ENCODE measurements at places on chromosomes 3 and 15. TPM values are rescaled to one million over a fixed set of nuclear protein-coding genes. Genes with fewer than 3 reads are reported as not detected.
A peak's percentile ranks its signal among the peaks of the same experiment; 100 is the strongest.

DNA sequence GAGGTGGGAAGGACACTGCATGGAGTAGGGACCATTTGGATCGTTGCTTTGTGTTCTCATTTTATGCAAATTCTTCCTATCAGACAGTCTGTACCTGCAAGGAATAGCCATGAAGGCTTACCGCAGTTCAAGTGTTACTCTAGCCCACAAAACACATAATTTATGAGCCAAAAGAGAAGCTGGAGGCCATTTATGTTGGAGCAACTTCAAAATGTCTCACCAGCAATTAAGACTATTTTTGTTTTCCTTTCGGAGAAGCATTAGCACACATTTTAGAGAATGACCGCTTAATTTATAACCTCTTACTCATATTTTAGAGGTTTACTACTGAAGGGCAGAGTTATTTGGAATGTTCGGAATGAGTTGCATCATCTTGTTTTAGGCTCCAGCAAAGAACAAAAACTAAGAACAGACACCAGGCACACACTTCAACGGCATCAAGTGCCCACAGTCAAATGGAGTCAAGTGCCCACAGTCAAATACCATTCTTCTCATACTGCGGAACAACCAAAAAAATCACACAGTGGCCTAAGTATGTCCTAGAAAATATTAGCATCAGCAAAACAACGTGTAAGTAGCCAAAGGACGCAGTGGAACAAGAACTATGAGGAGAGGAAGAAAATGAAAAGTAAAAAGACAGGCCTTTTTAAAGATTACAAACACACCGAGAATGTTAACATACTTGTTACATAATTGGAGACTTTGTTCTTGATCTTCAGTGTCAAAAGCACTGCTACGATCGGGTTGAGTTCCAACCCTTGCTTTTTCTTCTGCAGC is 17.5 kb upstream of the GOLGA8J start:
- no peak for DNase-seq

DNA sequence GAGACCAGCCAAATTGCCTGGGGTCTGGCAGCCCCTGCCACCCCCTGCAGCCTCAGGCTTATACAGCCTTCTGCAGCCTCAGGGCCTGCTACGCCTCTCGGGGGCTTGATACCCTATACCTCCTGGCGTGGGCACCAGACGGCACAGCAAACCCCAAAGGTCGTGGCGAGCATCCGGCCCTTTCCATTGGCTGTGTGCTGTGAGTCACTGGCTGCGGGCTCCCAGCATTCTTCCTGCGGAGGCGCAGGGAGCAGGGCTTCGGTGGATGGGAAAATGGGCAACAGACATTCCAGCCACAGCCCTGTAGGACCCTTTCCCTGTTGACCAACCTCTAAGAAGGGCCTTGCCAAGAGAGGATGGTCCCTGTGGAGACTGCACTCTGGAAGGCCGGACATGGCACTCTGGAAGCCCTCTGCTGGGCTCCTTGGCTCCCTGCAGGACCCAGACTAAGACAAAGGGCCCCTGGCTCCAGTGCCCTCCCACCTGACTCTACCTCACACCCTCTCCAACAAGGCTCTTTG is 59.6 kb downstream of the ITGA11 start:
- DNase-seq: no peak

- DNase-seq: no peak
These were observed 20.6 kb upstream of the KCTD6 start for GRCh38 chr3:58471025-58471887.

DNA sequence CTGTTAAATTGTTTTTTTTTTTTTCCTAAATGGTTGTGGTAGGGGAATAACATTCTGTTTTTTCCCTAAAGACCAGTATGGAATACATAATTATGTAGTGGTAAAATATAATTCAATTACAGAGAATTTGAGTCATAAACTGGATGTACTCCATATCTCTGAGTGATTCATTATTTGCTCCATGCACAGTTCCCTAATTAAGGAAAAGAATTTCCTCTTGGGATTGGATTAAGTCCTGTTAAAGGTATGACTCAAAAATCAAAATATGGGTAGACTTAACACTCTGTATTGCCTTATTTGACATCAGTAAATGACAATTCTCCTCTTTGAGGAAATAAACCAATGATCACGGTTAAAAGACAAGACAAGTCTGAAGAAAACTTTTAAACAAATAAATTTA is 78.0 kb upstream of the KCNH8 start:
- DNase-seq: no peak

- no peak for DNase-seq
These were observed 340.9 kb upstream of the TPRG1 start for GRCh38 chr3:188830893-188831292.

DNA sequence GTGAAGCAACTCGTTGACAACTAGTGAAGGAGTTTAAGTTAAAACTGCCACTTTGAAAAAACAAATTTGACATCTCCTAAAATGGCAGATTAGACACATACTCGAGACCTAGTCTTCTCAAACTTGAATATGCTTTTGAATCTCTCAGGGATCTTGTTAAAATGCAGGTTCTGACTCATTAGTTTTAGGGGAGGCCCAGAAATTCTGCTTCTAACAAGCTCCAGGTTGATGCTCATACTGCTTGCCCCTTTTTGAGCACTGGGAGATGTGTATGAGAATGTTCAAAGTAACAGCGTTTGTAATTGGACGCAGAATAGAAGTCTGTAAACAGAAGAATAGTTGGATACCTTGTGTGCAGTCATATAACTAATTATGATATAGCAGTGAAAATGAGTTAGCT is 1.6 kb downstream of the C3orf38 start:
- no peak for DNase-seq

DNA sequence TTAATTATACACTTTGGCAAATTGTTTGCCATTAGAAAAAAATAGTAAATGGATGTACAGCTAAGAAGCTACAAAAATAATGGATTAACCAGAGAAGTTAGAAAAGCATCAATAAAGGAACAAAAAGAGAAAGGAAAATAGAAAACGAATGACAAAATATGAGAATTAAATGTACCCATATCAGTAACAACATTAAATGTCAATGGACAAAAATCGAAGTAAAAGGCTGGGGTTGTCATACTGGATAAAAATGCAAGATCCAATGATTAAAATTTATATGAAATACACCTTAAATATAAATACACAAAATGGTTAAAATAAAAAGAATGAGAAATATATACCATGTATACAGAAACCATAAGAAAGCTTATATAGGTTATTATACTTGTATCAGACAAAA is 470.6 kb downstream of the OCA2 start:
- DNase-seq: no peak

DNA sequence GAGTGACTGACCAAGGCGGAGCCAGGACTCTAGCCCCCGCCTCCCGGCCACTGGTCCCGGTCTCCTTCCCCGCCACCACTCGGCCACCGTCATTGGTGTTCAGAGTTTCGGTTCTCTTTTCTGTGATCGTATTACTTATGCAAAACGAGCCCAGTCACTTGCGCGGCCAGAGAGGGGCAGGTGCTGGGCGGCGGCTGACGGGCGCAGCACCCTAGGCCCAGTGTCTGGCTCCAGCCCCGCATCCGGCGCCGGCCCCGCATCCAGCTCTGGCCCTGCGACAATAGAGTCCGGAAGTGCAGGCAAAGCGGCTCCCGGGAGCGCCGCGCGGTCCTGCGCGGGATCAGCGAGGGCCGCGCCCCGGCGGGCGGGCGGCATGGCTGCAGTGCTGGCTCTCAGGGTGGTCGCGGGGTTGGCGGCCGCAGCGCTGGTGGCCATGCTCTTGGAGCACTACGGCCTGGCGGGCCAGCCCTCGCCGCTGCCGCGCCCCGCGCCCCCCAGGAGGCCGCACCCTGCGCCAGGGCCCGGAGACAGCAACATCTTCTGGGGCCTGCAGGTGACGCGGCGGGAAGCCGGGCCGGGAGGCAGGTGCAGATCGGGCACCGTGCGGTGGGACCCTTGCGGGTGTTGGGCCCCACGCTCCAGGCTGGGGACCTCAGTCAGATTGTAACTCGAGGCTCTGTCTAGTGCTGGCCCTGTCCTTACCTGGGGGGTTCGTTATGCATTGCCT is at the start of gene TMEM62:
TSS of gene TMEM62 (plus strand) at position 157 of the 727 bp plus-strand sequence. CDS start at position 374, 217 bp downstream.
- DNase-seq: peak; percentile 81

DNA sequence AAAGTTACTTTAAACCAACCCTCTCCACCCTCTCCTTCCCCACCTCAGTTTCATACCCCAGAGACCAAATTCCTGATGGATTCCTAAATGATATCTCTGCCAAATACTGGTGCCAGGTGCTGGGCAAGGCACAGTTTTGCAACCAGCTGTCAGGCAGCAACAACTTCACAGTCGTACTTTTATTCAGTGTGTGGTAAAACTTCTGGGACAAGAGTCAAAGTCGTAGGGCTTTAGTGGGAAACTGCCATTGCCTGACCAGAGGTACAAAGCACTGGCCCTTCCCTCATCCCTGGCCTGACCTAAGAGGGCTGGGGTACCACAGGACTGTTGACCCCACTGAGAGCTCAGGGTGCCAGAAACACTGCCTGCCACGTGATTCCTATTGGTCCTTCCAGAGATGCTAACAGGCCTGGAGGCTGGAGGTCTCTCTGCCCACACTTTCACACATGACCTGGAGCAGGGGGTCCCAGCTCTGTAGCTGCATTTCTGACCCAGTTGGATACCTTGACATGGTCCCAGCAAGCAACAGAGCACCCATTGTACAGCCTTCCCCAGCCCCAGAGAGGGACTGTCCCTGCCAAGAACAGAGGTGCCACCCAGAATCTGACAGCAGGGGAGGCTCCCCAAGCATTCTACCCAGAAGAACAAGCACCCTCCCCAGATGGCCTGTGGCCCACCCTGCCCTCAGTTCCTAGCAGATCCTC is 59.9 kb downstream of the LIPC start:
- DNase-seq: no peak

DNA sequence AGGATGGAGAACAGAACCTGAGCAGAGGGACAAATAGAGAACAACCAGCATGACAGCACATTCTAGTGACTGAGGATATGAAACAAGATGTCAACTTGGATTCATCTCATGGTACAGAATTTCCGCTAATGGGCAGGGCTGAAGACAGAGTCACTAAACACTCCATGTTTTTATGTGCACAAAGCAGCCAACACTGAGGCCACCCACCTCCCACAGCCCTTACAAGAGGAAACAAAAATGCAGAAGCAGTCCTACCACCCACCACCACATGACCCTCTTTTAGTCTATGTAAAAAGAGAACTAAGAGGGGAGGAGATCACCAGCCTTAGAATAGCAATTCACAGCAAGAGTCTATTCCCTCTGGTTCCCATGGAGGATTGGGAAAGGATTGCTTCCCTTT is 131.4 kb upstream of the UBE2E2 start:
- no peak for DNase-seq

GRCh38 chr15:73359651-73360050 is 9.1 kb downstream of the HCN4 start:
- no peak for DNase-seq

DNA sequence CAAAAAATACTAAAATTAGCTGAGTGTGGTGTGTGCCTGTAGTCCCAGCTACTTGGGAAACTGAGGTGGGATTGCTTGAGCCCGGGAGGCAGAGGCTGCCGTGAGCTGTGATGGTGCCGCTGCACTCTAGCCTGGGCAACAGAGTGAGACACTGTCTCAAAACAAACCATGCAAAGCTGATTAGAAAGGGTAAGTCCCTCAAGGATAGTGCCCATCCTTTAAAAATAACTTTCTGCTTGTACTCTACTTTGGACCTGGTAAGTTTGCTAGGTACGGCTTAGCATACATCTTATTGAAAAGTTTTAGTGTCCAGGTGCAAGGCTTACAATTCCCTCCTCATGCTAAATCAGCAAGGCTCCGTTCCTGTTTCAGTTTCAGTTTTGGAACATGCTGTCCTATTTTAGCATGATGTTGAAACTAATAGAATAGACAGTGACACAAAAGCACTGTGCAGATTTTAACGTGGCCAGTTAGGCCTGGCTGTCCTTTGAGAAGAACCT is 21.4 kb downstream of the FEM1B start:
- no peak for DNase-seq

DNA sequence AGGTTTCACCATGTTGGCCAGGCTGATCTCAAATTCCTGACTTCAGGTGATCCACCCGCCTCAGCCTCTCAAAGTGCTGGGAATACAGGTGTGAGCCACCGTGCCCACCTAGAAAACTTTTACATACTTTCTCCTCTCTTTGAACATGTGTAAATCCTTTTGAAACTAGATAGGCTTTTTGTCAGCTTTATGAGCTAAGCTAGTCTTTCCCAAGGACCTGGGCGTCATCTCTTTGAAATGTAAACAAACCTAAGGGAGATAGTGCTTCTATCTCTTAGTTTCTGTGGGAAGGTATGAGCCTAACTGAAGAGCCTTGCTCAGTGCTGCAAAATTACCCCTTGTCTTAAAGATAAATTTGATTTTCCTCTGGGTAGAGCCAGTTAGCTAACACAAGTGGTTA is 4.8 kb downstream of the CX3CR1 start:
- DNase-seq: no peak

DNA sequence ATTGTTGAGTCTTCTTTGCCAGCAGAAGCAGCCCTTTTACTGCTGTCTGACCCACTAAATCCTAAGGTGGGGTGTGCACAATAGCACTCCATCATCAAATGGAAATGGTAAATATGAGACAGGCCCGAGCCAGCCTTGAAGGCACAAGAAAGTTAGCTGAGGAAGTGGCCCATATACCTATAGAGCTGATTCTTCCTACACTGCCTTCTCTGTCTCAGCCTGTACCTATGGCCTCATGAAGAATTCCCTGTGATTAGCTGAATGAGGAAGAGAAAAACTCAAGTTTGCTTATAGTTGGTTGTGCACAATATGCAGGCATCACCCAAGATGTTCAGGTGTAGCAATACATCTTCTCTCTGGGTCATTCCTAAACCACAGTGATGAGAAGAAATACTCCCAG is 31.7 kb upstream of the XCR1 start:
- DNase-seq: no peak

DNA sequence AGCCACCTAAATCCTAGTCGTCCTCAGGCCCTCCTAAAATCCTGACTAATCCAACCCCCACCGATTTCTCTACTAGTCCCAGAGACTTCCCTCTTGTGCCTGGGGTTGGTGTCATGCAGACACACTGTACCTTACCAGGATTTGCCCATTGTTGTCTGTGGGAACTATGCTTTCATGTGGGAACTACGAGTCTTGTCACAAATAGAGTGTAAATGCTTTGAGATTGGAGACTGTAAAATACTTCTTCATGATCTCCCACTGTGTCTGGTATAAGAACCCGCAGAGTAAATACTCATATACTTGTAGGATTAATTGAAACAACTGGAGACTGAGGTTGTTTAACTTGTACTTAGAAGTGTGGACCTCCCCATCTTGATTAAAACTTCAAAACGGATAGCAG is 11.2 kb downstream of the B3GNT5 start:
- no peak for DNase-seq

GRCh38 chr3:63943678-63944077 is 31.5 kb upstream of the SCAANT1 start:
- DNase-seq: no peak

DNA sequence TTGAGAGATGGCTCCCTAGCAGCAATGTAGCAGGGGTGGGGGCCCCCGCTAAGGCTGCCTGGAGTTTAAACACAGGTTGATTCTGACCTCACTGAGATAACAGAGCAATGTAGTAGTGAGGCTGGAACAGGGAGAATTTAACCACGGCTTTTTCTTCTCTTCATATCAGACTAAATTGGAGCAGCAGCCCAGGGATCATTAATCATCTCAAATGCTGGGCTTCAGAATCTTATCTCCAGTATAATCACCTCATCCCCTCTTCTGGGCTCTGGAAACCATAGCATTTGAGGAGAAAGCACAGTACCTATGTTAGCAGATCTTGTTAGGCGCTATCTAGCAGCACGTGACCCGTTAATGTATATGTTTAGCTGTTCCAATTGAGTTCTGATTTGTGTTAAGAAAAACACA is 25.4 kb upstream of the DET1 start:
- no peak for DNase-seq

Gene CPB1
- polyA plus RNA-seq: not detected

Gene FBXW12
- 1.5 TPM for polyA plus RNA-seq
